ENCODE measurements at places on chromosomes 6 and 20.

- DNase-seq = no peak
These were observed 96.0 kb downstream of the EYA2 start for GRCh38 chr20:46990596-46991104.

GRCh38 chr6:33747823-33748222, 1.1 kb upstream of the IP6K3 start:
- DNase-seq = no peak

- DNase-seq = no peak
These were observed 152.4 kb upstream of the HSF2 start for GRCh38 chr6:122246906-122247658.

GRCh38 chr6:25629198-25629576, 22.8 kb upstream of the SCGN start:
- DNase-seq = no peak

DNA sequence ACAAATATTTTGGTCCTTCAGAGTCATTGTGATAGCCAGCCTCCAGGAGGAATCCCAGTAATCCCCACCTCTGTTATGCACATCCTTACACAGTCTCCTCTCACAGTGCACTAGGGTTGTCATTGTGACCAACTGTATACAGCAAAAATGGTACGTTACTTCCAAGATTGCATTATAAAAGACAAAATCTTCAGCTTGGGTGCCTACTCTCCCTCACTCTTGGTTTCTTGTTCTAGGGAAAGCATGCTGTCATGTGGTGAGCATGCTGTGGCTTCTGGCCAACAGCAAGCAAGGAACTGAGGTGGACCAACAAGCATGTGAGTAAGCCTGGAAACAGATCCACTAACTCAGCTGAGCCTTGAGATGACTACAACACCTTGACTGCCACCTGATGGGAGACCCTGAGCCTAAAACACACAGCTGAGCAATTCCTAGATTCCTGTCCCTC, 130.1 kb upstream of the DST start:
- DNase-seq = no peak

All from stimulated activated CD8-positive, alpha-beta memory T cell treated with anti-CD3 and anti-CD28 coated beads, Interleukin-4, amount 100 ng/mL, for 1 hour (primary cell).